ENCODE measurements at places on chromosomes 5 and 9.

GRCh38 chr5:136374003-136374402 is 8.7 kb upstream of the TRPC7 start:
- no peak for DNase-seq

GRCh38 chr5:150540615-150541396 is 32.9 kb downstream of the NDST1 start:
- no peak for DNase-seq

DNA sequence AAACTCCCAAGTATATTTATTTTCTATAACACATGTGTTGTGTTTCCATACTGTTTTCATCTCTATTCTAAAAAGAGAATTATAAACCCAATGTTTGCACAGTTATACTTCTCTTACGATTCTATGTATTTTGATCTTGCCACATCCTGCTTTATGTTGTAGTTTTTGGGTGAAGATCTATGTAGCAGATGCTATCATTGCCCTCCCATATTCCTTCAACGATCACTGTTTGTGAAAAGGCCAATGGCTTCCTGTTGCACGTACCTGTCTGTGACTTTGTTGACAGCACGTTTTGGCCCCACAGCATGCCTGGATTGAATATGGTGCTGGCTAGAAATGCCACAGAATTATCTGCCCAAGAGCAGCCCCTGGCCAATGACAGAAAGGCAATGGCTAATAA is 254.5 kb upstream of the EFNA5 start:
- DNase-seq = no peak

DNA sequence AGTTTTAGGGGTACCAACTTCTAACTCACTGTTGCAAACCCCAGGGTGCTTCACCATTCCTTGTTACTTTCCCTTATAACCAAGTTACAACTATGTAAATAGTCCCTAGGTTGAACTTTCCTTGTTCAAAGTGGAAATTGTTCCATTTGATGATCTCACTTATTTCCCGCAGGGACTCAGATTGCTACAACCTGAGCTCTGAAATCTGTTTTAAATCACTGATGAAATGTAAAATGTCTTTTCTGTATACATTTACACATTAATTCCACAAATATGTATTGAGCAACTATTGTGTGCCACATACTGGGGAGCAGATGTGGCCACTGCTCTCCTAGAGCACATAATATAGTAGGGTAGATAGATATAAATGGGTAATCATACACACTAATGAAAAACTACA is 69.1 kb upstream of the TARS1 start:
- no peak for DNase-seq

GRCh38 chr5:138736293-138736692 is 16.9 kb upstream of the CTNNA1 start:
- DNase-seq = no peak
